PC-9 (cell line): ENCODE measurements at places on chromosomes 13 and 19. TPM values are rescaled to one million over a fixed set of nuclear protein-coding genes. Genes with fewer than 3 reads are reported as not detected.

DNA sequence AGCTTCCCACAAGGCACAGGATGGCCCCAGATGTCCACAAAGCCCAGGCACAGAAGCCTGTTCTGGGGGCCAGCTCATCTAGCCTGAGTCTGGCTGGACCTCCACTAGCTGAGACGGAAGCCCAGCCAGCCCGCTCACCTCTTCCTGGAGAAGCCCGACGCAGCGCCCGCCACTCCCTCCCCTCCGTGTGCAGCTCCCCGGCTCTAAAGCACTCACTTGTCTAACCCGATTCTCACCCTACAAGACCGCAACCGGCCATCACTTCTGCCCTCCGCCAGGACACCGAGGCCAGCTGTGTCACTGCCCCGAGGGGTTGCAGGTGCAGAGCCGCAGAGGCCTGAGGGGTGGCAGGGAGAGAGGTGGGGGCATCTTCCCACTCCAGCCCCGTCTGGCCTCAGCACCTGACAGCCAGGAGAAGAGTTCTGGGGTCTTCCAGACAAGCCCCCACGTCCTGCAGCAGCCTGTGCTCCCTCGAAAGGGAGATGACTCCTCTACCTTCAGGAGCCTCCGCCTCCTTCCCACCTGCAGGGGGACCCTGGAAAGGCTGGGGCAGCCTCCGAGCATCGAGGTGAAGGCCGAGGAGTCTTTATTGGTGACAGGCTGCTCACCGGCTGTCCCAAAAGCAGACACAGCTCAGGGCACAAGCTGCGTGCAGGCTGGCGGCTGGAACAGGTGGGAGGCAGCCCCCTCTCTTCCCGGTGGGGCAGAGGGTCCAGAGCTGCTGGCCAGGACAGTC, 5.9 kb upstream of the DIRAS1 start:
- DNase-seq: peak; percentile 76

GRCh38 chr13:53907891-53908290, 879.3 kb downstream of the OLFM4 start:
- no peak for DNase-seq

GRCh38 chr19:20513189-20513904, 52.2 kb downstream of the ZNF737 start:
- peak; percentile 2 for DNase-seq

DNA sequence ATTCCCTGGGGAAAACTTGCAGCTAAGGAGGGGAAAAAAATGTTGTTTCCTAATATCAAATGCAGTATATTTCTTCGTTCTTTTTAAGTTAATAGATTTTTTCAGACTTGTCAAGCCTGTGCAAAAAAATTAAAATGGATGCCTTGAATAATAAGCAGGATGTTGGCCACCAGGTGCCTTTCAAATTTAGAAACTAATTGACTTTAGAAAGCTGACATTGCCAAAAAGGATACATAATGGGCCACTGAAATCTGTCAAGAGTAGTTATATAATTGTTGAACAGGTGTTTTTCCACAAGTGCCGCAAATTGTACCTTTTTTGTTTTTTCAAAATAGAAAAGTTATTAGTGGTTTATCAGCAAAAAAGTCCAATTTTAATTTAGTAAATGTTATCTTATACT, 33.6 kb downstream of the TNFSF11 start:
- DNase-seq: no peak

GRCh38 chr19:3465552-3465951, 14.8 kb downstream of the SMIM24 start:
- DNase-seq: no peak

DNA sequence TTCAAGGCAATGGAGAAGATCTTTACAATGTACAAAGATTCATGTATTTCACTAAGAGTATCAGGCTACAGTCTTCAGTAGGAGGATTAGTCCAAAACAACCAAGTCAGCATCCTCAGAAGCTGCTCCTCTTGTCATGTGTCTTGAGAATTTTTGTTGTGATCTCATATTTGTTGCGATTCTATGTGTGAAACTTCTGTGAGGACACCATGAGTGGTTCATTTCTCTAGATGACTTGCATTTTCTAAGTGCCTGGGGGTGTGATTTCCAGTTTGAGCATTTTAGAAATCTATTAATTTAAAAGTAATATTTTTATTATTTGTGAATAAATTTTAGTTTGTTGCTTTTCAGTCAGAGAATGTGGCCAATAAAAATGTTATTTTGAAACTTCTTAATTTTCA, 94.5 kb downstream of the RAP2A start:
- DNase-seq: no peak

DNA sequence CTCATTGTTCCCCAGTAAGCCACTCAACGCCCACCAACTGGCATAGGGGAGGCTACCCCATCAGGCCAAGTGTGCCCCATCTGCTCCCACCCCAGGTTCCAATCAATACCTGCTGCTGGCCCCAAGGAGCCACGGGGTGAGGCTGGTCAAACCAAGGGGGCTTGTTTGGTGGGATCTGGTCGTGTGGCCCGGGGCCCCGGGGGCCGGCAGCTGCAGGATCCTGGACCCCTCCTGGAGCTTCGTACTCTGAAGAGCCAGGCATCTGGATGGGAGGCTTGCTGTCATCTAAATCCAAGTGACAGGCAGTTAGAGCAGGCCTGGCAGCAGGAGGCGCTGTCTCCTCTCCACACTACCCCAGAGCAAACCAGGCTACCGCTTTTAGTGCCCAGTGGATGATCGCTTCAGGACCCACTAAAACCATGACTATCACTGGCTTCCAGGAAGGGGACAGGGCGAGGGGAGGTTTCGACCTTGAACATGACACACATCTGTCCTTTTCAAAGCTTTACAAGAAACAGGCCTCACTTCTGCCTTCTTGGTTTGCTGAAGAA, 14.2 kb downstream of the CHERP start:
- no peak for DNase-seq

GRCh38 chr13:37212826-37213225, 107.4 kb upstream of the CSNK1A1L start:
- DNase-seq: no peak

DNA sequence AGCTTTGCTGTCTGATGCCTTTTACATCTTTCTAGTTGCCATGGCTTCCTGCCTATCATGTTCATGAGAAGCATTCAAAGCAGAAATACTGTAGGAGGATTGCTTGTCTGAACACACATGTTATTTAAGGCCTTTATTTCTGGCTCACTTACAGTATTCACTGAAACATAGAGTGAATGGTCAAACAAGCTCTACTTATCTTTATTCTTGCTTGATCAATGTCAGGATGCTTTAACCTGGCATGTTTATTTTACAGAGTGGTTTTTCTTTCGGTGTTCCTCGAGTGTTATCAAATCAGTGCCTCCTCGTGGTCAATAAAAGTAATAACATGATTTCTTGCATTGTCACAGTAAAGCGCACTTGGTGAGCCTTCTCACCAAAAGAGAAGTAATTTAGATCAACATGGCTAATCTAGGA, 73.5 kb upstream of the PCDH17 start:
- DNase-seq: no peak

DNA sequence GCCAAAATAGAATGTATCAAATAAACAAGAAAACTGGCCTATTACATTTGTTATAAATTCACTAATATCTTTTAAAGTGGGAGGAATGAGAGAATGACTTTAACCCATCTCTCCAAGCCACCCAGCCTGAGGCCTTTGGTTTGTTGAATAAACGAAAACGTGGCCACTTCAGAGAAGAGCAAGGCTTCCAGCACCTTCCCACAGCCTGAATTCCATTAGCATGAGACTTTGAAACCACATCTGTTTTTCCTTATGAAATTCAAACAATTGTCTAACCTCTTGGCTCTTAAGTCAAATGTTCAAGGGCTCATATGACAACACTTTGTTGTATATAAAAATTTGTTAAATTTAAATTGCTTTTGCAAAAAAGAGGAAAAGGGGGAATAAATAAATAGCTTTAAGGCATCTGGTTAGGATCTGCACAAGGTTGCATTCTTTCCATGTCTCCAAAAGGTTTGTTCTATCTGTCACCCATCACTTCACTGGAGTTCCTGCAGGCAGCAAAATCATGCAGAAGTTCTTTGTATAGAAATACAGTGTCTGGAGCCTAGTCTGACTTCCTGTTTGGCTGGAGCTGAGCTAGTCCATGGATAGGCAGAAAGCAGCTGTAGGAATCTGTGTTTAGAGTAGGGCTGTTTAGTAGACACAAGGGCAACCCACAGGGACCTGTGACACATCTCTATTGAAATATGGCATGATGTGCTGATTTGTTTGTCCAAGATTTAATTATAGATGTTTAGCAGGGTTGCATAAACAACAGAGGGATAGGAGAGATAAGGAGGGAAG, 502.3 kb downstream of the KCTD12 start:
- DNase-seq: no peak

DNA sequence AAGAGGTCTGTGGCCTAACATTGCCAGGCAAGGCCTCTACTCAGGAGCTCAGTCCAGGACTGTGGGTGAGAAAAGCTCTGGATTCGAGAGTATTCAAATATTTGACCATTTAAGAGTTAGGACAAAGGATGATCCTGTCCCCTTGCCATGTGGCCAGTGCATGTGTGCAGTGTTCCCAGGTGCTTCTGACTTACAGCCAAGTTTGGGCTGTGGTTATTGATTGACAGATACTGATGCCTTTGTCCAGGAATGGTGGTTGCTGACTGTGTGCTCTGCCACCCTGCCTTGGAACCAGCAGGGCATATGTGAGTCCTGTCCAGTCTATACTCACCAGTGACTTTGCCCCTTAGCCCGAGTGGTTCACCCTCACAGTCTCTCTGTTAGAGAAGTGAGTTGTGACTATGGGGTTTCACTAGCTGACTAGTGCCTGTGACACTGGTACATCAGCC, 51.9 kb downstream of the GARRE1 start:
- DNase-seq: no peak

GRCh38 chr19:2043961-2044708, 6.9 kb downstream of the MKNK2 start:
- DNase-seq: no peak

GRCh38 chr19:48111280-48111679, 663 bp upstream of the PLA2G4C start:
- DNase-seq: no peak

- no peak for DNase-seq
Observed at GRCh38 chr13:21698817-21699679, 28.2 kb downstream of the FGF9 start.

- no peak for DNase-seq
Observed at GRCh38 chr19:19324059-19324770, 3.6 kb downstream of the MAU2 start.

DNA sequence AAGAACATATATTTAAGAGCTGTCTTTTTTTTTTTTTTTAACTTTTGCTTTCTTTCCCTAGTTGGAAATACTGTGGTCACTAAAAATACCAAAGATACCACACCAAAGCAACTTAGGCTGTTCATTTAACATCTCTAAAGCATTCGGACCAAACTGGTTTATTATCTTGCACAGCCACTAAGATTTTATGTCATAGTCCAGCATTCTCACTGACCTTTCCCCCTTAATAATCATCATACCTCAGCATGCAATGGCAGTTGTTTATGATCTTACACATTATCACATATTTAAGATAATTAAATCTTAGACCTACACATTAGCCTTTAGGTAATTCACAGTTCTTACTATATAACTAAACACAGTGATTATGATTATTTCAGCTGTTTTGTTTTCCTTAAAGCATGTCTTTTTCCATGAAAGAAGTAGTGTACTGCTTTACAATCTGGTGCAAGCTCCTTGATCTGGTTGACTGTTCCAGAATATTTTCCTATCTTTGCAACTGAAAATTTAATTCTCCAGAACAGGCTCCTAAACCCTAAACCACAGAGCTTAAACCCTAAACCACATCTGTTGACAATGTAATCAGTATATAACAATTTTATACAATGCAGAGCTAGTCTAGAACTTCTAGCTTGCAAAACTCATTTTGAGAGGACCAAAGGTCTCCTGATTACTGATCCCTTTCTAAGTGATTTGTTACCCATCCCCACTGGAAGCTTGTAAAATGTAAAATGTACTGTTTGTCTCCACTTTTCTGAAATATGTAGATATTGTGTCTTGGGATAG, 74.2 kb downstream of the CDK8 start:
- DNase-seq: no peak

DNA sequence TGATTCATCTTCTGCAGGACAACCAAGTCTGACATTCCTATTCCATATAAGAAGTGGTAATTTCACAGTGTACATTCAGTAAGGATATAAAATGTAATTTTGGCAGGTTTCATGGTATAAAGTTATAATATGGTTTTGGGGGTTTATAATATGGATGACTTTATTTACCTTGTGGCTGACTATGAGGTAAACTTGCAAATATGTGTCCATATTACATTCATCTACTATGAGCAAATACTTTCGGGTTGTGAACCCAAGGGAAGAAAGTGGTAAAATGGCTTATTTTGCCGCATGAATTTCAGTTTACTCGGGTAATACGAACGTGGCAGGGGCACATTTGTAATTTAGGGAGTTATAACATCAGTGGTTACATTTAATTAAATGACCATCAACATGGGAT, 86.7 kb upstream of the TNFSF11 start:
- DNase-seq: peak; percentile 72

- DNase-seq: no peak
Observed at GRCh38 chr13:40974460-40975407, 44.4 kb downstream of the ELF1 start.

GRCh38 chr19:32166238-32166637, 179.2 kb upstream of the ZNF507 start:
- DNase-seq: no peak

- DNase-seq: no peak
Observed at GRCh38 chr19:46202426-46202825, 27.1 kb upstream of the IGFL1 start.

GRCh38 chr13:103812558-103812957, 746.3 kb upstream of the SLC10A2 start:
- no peak for DNase-seq

DNA sequence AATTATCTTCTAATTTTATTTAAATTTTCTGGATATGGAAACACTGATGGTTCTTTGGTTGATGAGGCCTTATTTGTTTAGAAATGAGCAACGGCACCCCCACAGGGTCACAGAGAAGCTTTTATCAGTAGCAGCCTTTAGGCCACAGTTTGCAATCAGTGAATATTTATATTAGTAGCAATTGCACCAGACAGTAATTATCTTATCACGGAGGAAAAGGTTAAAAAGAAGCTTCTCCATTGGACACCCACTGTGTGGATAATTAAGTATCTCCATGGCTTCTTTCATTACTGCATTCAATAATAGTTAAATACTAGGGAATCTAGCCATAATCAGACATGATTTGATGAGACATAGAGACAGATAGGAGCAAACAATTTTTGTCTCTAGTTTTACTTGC, 2099.2 kb upstream of the PCDH20 start:
- no peak for DNase-seq

- no peak for DNase-seq
Observed at GRCh38 chr13:27628081-27628480, 6.4 kb downstream of the POLR1D start.

- no peak for DNase-seq
Observed at GRCh38 chr13:51342706-51343105, 3.2 kb downstream of the SERPINE3 start.

- DNase-seq: no peak
Observed at GRCh38 chr13:33383724-33384577, 98.4 kb upstream of the STARD13 start.

The PGLYRP2 gene
- total RNA-seq: not detected in 2 replicates

The SIGLEC9 gene
- not detected in 2 replicates for total RNA-seq

The ERICH6B gene
- total RNA-seq: not detected in 2 replicates

The FOXA3 gene
- not detected in 2 replicates for total RNA-seq

The ZIC2 gene
- total RNA-seq: 13.6 and 14.7 TPM in 2 replicates

The LPAR2 gene
- total RNA-seq: 27.4 and 29.2 TPM in 2 replicates

The FZR1 gene
- 57.0 and 60.4 TPM in 2 replicates for total RNA-seq

The SYNGR4 gene
- 1.3 and 2.1 TPM in 2 replicates for total RNA-seq

The PABPC3 gene
- total RNA-seq: 0.30 and 0.39 TPM in 2 replicates

The KLF1 gene
- 0.22 and 0.25 TPM in 2 replicates for total RNA-seq

The ADPRHL1 gene
- total RNA-seq: 11.5 and 16.9 TPM in 2 replicates

The YJU2 gene
- total RNA-seq: 8.7 and 11.0 TPM in 2 replicates

The ZNF416 gene
- total RNA-seq: 4.8 and 5.6 TPM in 2 replicates

The DCT gene
- total RNA-seq: not detected in 2 replicates

The SELENOV gene
- total RNA-seq: 0.35 TPM in 1 of 2 replicates, not detected in the other

The RB1 gene
- total RNA-seq: 19.8 and 23.7 TPM in 2 replicates

The ZNF414 gene
- 22.1 and 22.4 TPM in 2 replicates for total RNA-seq
